ENCODE measurements at places on chromosomes 6 and 20.

- H3K27me3 ChIP-seq: no peaks in the 10 kb centered on the region
- no peak for DNase-seq
- no peaks in the 10 kb centered on the region for H3K4me1 ChIP-seq
Measured at GRCh38 chr20:19368351-19368750, 155.9 kb downstream of the SLC24A3 start.

DNA sequence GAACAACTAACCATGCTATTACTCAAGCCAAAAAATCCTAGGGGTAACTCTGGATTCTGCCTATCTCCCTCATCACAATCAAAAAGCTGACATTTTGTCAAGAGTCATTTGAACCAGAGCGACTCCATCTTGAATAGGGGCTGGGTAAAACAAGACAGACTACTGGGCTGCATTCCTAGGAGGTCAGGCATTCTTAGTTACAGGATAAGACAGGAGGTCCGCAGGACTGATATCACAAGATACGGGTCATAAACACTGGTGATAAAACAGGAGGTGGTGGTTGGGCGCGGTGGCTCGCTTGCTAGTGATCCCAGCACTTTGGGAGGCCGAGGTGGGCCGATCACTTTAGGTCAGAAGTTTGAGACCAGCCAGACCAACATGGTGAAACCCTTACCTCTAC, 32.2 kb downstream of the C6orf52 start:
- no peaks in the 10 kb centered on the region for H3K36me3 ChIP-seq
- no peaks in the 10 kb centered on the region for H3K27me3 ChIP-seq
- H3K4me3 ChIP-seq: no peak overlapping the region

- no peak overlapping the region for H3K27ac ChIP-seq
- DNase-seq: no peak
- no peaks in the 10 kb centered on the region for H3K4me1 ChIP-seq
- H3K36me3 ChIP-seq: no peaks in the 10 kb centered on the region
- no peak overlapping the region for H3K4me3 ChIP-seq
Measured at GRCh38 chr6:112216662-112217551, 37.5 kb downstream of the LAMA4 start.

GRCh38 chr20:37314099-37314498, 24.6 kb downstream of the MANBAL start:
- no peaks in the 10 kb centered on the region for H3K27me3 ChIP-seq
- no peak for DNase-seq
- peaks cover 3% of the 10 kb centered on the region for H3K36me3 ChIP-seq
- no peak overlapping the region for H3K4me3 ChIP-seq

DNA sequence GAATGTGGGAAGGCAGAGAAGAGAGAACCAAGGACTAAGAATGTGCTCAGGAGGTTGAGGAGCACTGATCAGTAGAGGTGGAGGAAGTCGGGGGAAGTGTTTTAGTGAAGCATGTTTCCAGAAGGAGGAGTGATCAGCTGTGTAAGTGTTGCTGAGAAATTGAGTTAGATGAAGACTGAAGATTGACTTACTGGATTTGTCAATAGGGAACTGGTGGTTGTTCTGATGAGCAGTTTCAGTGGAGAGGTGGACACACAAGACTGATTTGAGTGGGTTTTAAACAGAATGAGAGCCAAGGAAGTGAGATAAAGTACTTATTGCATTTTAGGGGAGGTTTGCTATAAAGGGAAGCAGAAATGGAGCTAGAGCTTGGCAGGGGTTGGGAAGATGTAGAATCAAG, 182.6 kb downstream of the CDKAL1 start:
- DNase-seq: no peak
- no peak overlapping the region for H3K27ac ChIP-seq
- no peaks in the 10 kb centered on the region for H3K36me3 ChIP-seq
- no peaks in the 10 kb centered on the region for H3K27me3 ChIP-seq
- no peaks in the 10 kb centered on the region for H3K4me1 ChIP-seq

DNA sequence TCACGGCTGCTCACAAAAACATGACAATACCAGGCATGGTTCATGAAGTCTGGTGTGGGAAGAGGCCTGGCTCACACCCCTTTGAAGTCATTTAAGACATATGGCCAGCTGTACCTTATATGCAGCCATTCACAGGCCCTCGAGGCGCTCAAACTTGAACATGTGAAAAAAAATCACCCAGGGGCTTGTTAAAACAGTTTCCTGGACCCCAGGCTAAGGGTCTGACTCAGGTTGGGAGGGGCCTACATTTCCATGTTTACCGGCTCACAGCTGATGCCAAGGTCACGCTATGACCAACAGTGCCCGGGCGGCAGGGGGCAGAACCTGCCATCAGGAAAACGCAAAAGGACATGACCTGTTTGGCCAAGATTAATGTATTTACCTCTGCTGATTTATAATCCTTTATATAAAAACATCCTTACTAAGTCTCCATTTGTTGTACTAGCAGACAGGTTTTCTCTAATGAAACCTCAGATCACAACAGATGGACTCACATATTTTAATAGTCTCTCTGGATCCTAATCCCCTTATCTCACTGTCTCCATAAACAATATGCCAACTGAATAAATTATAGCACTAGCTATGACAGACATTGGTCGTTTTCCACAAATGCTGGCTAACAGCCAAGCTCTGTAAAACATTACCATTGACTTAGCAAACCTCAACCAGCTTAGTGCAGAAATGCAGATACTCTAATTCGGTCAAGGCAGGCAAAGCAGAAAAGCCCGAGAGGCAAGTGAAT, 19.9 kb downstream of the EZR start:
- peaks cover 4% of the 10 kb centered on the region for H3K4me1 ChIP-seq
- H3K27me3 ChIP-seq: no peaks in the 10 kb centered on the region
- no peak overlapping the region for H3K27ac ChIP-seq
